ENCODE measurements at places on chromosomes 5 and 9.

GRCh38 chr5:57172466-57173318 lies 1.2 kb upstream of the GPBP1 start:
- DNase-seq = no peak

DNA sequence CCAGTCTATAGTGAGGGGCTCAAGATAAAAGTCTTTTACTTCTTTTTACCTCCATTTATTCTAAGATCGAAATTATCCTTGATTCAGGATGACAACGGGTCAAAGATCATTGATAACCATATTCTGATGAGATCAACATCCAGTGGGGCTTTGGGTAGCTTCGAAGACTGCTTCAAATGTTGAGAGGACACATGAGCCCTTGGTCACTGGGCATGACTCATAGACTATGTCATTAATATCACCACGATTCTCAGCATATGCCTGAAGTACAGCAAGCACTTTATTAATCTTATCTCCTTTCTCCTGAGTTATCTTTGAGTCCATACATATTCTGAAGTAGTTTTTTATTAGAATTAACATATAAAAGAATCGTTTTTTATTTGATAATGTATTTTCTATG lies 117.1 kb upstream of the DAB2 start:
- no peak for DNase-seq

- no peak for DNase-seq
Measured at GRCh38 chr9:133067813-133068212, 6.0 kb downstream of the CEL start.

DNA sequence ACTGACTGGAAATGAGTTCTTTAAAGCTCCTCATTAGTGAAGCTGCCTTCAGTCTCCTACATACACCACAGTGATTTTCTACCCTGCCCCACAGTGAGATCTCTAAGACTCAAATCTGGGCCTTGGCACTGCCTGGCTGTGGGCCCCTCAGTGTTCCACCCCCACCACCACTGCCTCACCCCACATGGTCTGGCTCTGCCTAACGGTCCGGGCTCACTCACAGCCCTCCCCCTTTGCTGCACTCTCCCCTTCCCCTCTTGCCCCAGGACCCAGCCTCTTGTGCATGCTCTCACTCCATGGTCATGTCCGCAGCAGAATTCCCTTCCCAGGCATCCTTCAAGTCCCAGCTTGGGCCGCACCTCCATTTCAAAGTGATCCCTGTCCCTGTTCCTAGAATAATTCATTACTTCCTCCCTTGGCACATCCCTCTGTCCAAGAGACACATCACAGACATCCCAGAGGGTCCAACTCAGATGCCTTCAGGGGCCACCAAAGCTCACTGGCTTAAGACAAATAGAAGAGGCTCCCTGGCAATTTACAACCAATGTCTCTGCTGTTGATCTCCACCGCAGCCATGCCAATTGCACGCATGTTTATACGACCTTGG lies 56.7 kb downstream of the HRH2 start:
- DNase-seq = no peak

GRCh38 chr9:35229066-35229778 lies 67.4 kb downstream of the UNC13B start:
- DNase-seq = no peak

DNA sequence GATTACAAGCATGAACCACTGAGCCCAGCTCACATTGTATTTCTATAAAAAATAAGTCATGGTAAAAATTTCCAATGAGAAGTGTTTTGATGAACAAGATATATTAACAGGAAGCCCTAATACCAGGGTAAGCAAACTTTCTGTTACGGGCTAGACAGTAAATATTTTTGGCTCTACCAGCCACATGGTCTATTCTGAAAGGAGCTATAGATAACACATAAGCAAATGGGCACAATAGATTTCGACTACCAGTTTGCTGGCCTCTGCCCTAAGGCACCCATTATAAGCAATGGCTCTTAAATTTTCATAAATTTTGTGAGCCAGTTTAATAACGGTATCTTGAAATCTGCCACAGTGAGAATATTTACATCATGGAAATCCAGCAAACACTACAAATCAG lies 8.1 kb downstream of the UBQLN1 start:
- no peak for DNase-seq

GRCh38 chr9:107170801-107171200 lies 112.3 kb upstream of the RAD23B start:
- no peak for DNase-seq

DNA sequence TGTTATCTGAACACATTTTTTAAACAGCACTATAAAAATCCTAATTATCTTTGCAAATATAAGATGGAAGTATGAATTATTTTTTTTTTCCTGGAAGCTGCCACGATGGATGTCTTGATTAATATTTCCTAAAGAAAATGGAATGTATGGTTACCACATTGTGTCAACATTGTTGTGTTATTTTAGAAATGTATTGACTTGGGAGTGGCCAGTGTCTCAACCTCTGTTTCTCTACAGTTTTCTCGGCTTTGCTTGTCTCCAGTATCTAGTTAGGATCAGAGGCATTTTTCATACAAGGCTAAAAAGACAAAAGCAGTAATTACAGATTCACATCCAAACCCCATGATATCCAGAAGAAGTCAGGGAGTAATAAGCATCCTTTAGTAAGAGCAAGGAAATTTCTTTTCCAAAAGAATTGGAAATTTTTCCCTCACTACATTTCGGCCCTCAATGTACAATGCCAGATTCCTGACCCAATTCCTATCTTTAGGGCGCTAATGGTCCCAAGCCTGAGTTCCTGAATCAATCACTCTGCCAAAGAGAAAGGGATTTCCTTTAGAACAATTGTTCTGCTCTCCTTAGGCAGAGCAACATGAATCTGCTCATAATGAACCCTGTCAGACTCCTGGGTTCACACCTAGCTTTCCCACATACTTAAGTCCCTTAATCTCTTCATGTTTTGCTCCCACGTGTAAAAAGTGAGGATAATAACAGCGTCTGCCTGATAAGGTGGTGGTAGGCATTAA lies 111.7 kb downstream of the EDIL3 start:
- DNase-seq = no peak

DNA sequence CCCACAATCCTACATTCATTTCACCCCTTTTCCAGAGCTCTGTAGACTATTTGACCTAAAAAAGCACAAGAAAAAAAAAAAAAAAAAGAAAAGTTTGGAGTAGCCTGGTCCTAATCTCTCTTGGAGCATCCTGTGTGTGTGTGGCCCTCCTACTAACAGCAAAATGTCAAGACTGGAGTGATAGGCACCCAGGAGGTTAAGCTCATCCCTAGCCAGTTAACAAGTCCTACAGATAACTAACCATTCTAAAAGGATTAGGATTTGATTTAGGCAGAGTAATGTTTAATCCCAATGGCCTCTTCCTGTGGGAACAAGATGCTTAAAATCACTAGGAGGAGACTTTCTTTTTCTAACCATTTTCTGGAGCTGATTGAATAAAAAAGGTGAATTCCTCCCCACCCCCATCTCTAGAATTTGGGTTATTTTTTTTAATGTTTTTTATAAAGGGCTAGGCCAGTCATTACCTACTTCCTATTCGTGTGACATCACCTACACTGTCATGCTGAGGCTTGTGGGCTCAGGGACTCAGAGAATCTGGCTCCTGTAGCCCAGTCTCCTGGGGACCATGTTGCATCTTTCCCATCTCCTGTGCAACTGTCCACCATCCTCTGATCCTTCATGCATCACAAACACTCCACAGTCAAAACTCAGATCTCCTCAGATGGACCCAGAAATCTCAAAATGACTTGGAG lies 43.2 kb upstream of the NR3C1 start:
- DNase-seq = no peak

- no peak for DNase-seq
Measured at GRCh38 chr5:167763772-167764171, 527.7 kb upstream of the WWC1 start.

DNA sequence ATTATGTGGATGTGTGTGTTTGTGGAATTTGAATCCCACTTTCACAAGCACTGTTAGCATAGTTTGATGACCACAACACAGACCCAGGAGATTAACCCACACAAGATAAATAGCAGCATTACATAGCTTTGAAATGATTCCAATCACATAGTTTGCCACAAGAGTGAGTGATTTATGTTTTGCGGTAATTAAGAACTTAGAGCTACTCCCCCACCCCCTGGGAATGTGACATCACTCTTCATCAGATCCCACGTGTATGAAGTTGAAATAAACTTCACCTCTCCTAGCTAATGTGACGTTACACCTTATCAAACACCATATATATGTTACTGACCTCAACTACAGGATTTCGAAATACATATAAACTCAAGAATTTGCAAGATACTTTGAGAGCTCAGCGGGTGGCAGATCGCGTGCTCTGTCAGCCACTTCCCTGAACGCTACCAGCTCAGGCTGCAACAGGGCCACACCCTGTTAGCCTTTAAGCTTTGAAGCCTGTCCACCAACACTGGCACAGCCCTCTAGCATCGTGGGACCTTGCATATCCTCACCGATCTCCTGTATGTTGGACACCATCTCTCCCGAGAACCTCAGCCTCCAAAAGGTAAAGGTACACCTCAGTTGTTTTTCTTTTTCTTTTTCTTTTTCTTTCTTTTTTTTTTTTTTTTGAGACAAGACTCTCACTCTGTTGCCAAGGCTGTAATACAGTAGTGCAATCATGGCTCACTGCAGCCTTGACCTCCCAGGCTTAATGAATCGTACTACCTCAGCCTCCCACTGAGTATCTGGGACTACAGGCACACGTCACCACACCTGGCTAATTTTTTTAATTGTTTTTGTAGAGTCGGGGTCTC lies 1.7 kb upstream of the AGTPBP1 start:
- no peak for DNase-seq

DNA sequence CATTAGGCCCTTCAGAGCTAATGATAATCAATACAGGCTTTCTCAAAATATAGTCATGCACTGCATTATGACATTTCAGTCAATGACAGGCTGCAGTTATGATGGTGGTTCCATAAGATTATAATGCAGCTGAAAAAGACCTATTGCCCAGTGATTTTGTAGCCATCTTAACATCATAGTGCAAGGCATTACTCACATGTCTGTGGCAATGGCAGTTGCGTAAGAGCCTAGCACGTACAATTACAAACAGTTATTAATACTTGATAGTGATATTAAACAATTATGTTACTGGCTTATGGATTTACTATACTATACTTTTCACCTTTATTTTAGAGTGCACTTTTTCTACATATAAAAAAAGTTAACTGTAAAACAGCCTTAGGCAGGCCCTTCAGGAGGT lies 214.8 kb downstream of the ISL1 start:
- DNase-seq = no peak

GRCh38 chr5:73908846-73909245 lies 282.9 kb downstream of the ARHGEF28 start:
- DNase-seq = no peak

GRCh38 chr9:137068539-137069507 lies 1.5 kb downstream of the SAPCD2 start:
- DNase-seq = no peak

GRCh38 chr5:140362875-140363630 lies 3.1 kb downstream of the SLC4A9 start:
- no peak for DNase-seq

- DNase-seq = no peak
Measured at GRCh38 chr9:108913391-108913790, 20.5 kb downstream of the ELP1 start.

GRCh38 chr5:138685193-138685745 lies 68.0 kb upstream of the CTNNA1 start:
- no peak for DNase-seq

DNA sequence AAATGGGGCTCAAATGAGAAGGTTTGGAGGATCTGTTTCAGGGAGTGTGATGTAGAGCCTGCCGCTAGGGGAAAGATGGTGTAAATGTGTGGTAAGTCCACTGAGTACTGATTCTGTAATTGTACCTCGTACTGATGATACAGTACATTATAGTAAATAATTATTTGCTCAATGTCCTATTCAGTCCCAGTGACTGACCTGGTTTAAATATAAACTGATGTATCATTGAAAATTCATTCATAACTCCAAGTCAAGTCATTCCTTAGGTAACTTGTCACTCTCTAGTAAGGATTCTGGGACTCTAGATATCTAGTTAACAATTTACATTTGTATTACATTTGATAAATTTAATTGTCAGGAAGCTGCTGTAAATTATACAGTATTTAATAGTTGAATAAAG lies 667.3 kb downstream of the DTWD2 start:
- no peak for DNase-seq

- no peak for DNase-seq
Measured at GRCh38 chr9:97176206-97176605, 131.3 kb upstream of the CCDC180 start.

DNA sequence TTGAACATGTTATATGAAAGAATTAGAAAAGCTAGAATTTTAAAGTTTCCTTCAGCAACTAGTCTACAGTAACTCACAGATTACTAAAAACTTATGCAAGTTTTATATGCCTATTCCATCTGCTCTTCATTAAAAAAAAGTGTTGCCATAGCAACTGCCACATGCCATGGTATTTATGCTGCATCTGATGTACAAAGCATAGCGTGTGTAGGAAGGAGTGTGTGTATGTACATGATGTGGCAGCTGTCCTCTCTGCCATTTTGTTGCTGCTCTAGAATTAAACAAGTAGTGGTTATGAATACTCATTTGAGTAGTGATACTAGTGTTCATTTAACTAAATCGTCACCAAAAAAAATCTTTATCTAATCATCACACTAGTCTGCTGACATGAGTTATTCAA lies 593.5 kb downstream of the CETN3 start:
- DNase-seq = no peak

DNA sequence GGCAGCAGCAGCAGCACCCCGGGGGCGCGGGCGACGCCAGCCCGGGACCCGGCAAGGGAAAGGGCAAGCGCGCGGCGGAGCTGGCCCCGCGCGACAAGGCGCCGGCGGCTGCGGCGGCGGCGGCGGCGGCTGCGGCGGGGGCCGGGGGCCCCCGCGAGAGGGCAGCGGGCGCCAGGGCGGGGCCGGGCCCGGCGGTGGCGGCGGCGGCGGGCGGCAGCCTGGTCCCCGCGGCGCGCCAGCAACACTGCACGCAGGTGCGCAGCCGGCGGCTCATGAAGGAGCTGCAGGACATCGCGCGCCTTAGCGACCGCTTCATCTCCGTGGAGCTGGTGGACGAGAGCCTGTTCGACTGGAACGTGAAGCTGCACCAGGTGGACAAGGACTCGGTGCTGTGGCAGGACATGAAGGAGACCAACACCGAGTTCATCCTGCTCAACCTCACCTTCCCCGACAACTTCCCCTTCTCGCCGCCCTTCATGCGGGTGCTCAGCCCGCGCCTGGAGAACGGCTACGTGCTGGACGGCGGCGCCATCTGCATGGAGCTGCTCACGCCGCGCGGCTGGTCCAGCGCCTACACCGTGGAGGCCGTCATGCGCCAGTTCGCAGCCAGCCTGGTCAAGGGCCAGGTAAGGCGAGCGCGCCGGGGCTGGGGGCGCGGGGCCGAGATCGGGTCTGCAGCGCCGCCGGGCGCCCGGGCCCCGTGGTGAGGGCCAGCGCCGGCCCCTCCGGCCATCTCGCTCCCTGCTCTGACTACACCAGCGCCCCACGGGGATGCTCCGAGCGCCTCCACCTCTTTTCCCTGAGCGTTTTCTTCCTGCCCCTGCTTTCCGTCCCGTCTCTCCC lies at the start of gene UBE2QL1:
Gene UBE2QL1 (plus strand): TSS at position 238 of the 843 bp plus-strand sequence. CDS start 35 bp downstream, at position 273.
- no peak for DNase-seq

- DNase-seq = no peak
Measured at GRCh38 chr5:181217111-181217802, 5.8 kb upstream of the TRIM41 start.

- no peak for DNase-seq
Measured at GRCh38 chr9:92183449-92183848, 68.2 kb upstream of the SPTLC1 start.
